ENCODE measurements at places on chromosomes 5 and 9.

- DNase-seq = no peak
These were observed 20.7 kb upstream of the GDA start for GRCh38 chr9:72128526-72128925.

- DNase-seq = no peak
These were observed 55.6 kb upstream of the KCNIP1 start for GRCh38 chr5:170448221-170448620.

- DNase-seq = no peak
These were observed 391.3 kb downstream of the SLCO4C1 start for GRCh38 chr5:101904736-101905135.

GRCh38 chr5:126881821-126882600 is 105.1 kb downstream of the LMNB1 start:
- DNase-seq = no peak

DNA sequence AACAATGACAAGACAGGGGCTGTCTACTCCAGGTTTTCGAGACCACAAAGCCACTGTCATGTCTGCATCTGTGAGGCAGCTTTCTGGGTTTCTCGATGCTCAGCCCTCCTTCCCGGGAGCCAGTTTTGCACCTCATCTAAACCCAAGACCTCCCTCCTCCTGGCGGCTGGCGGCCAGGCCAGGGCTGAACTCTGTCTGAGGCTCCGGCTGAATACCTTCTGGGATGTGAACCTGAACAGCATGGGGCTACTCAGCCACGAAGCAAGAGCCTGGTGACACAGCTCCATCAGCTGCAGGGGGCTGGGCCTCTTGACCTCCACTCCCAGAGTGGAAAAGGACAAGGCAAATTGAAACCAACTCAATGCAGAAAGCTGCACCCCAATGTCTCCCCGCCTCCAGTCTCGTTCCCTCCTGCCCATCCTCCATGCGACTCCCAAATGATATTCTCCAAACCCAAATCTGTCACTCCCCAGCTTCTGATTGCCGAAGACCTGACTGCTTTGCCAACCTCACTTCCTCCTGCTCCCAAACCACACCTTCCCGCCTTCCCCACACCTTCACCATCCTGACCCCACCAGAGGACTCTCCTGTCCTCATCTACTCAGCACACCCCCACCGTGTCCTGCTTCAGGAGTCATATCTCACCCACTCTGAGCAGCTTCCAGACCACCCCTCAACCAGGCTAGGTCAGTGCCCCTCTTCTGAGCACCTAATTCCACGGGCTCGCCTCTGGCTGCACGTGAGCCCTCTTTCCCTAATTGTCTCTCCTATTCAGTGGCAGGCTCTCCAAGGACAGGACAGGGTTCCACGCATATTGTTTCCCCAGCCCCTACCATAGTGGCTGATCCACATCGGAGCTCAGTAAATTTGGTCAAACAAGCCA is 4.5 kb downstream of the ANKS6 start:
- no peak for DNase-seq

- DNase-seq = no peak
These were observed 87.0 kb downstream of the WNK2 start for GRCh38 chr9:93270976-93271375.

- DNase-seq = no peak
These were observed 11.5 kb upstream of the PPP2R2B start for GRCh38 chr5:146890066-146890465.

- no peak for DNase-seq
These were observed 142.0 kb upstream of the CHD1 start for GRCh38 chr5:99070822-99071221.

DNA sequence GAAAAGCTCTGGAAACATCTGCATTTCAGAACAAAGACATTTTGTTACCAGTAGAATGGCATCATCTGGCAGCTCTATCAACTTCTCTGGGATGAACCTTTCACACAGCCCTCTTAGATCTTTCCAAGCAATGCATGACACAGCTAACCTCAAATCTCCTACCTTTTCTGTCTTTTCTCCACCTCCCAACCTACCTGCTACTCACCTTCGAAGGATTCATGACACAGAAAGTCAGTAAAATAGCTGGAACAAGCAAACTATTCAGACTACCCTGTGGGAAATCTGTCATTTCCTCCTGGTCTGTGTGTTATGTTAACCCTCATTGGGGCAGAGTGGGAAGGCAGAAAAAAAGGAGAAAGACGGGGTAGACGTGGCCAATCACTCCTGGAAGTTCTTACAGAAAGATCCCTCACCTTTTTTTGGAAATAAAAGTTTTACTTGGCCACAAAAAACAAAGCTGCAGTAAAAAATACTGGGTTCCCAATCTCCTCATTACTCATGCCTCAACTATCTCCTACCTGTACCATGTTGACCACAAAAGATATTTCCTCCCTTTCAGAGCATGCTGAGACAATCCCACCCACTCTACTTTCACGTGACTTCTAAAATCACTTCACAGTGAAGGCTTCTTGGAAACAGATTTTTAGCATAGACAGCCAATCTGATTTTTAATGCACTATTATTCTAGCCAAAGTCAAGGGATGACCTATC is 362.1 kb upstream of the RFX3 start:
- DNase-seq = no peak

- DNase-seq = no peak
These were observed 15.7 kb downstream of the FTMT start for GRCh38 chr5:121867403-121867802.

DNA sequence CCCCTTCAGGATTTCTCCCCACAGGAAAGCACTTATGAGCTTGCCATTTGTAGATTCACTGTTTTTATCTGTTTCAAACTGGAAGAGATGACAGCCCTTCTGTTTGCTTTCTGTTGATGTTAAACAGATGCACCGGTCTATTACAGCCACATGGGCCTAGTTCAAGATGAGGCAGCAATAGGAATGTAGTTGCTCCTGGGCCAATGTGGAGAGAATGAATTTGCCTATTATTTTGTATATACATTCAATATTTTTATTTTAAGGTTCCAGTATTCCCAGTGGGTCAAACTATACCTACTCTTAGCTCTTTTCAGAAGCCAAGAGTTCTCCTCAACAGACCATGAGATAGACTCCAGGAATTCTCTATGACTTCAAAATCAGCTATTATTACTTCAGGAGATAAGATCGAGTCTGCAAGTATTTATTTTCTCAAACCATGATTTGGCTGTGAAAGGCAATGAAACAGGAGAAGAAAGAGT is 461.6 kb downstream of the RASEF start:
- no peak for DNase-seq

GRCh38 chr9:2427120-2427891 is 194.3 kb upstream of the VLDLR start:
- no peak for DNase-seq

DNA sequence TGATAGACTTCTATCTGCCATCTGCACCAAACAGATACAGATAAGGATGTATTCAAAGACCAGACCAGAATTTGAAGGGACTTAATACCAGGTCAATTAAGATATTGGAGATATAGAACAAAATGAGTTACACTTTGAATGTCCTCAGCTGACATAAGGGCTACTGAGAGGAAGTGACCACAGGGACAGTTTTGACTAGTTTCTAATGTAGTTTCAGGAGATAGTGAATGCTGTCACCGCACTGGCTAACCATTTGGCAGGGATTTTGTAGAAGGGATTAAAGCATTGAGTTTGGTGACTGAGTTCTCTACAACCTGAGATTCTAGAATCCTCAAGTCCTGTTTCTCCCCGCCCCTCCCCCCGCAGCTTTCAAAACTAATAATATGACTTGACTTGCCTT is 22.7 kb downstream of the CCNH start:
- no peak for DNase-seq

DNA sequence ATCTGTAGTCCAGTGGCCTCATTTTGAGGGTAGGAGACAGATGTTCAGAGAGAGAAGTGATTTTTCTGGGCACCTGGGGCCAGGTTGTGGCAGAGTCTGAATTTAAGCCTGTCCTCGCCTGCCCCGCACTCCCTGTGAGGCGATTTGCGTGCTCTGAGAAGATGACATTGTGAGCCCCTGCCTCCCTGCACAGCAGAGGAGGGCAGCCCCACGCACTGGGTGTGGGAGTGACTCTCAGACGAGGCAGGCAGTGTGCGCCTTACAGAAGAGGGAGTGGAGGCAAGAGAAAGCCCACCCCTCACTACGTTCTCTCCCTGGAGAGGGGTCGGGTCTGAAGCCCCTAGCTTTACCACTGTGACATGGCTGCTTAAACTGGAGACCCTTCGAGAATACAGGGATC is 35.7 kb downstream of the IRX4 start:
- DNase-seq = no peak

- DNase-seq = no peak
These were observed 17.4 kb upstream of the ADRB2 start for GRCh38 chr5:148808864-148809642.

- DNase-seq = no peak
These were observed 320.1 kb downstream of the ADAMTS6 start for GRCh38 chr5:65161655-65162054.

DNA sequence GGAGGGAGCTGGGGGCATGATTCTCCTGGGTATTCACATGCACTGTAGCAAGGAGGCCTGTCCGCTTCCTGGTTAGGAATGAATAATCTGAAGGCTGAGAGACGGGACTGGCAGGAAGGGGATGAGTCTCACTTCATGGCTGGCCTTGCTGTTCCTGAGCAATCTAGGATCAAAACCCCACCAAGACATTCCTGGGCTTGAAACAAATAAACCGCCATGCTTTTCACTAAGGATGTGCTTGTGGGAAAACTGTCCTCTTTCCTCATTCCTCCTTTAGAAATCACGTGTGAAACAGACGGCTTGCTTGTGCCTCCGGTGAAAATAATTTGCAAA is 132.8 kb downstream of the MACROH2A1 start:
- DNase-seq = no peak

- no peak for DNase-seq
These were observed 1.1 kb upstream of the TSPAN17 start for GRCh38 chr5:176646049-176646706.

DNA sequence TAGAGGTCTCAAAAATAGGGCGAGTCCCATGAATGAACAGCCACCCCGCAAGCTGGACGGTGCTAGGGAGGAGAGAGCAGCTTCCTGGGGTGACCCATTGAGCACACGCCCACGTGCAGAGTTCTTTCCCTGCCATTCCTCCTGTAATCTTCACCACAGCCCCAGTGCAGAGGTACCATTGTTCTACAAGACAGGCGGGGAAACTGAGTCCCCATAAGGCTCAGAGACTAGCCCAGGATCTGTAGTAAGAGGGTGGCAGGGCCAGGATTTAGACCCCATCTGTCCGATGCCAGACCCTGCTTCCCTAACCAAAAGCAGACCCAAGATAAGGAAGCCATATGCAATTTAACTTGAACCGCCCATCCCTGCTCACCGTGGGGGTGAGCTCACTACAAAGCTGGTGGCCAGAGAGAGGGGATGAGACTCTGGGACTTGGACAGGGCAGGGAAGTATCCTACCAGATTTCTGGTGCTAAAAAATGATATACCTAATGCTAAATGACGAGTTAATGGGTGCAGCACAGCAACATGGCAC is 36.7 kb upstream of the ORM1 start:
- DNase-seq = no peak

- no peak for DNase-seq
These were observed 153.1 kb downstream of the PCSK1 start for GRCh38 chr5:96279801-96280542.

DNA sequence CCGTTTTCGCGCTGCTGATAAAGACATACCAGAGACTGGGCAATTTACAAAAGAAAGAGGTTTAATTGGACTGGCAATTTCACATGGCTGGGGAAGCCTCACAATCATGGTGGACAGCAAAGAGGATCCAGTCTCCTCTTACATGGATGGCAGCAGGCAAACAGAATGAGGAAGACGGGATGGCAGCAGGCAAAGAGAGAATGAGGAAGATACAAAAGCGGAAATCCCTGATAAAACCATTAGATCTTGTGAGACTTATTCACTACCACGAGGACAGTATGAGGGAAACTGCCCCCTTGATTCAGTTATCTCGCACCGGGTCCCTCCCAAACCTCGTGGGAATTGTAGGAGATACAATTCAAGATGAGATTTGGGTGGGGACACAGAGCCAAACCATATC is 95.0 kb downstream of the OSTF1 start:
- DNase-seq = no peak

DNA sequence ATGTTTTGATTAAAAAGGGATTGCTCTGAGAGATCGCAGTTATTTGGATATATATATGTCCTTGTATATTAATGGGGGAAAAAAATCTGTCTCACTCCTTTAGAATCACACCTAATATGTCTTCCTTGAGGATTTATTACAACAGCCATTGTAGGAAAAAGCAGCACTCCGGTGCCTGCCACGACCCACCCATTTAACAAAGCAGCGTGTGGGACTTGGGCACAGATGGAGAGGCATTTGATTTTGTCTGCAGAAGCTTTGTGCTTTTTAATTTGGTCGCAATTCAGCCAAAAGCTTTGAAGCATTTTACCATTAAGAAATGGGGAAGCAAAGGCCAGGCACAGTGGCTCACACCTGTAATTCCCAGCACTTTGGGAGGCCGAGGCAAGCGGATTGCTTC is 159.2 kb downstream of the SMARCA2 start:
- DNase-seq = no peak

DNA sequence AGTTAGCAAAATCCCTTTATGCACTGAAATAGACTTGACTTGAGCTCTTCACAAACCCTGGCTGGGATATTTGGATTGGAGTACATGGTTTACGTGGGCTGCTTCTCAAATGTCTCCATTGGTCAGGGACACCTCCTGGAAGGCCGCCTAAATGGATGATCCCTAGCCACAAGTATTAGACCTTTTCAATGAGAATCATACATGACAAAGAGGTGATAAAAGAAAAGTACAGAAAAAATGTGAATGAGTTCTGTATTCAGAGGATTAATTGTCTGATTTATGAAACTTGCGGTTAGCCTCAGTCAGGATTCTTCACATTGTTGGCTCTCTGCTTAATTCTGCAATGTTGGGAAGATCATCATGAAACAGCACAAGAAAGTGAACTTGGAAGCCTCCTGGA is 752.8 kb upstream of the ADAMTS16 start:
- no peak for DNase-seq

GRCh38 chr9:93260263-93261066 is 76.5 kb downstream of the WNK2 start:
- DNase-seq = no peak

DNA sequence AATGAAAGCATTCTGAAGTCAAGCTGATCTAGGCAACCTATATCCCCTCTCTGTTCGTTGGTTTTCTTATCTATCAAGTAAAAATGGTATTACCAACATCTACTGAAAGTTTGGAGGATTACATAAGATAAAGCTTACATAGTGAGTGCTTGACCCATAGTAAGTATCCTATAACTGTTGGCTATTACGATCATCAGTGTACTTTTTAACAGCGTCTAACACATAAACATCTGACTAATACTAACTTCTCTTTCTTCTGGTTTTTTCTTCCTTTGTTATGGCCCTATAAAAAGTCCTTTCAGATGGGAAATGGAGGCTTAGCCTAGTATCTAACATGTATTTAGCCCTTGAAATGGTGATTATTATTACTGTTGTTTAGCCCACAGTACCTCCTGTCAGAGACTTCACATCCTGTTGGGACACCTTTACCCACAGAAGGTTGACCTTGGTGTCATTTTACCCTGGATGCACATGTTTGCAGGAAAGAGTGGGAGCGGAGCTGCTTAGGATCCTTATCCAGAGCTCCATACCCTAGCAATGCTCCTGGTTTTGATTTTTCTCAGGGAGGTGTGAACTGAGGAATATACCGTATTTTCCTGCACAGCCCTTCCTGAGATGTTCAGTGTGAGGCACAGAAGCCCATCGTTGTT is 6.0 kb downstream of the INSYN2B start:
- DNase-seq = no peak
